Urothelium cell line (cell line): ENCODE measurements at places on chromosomes 4 and X.

DNA sequence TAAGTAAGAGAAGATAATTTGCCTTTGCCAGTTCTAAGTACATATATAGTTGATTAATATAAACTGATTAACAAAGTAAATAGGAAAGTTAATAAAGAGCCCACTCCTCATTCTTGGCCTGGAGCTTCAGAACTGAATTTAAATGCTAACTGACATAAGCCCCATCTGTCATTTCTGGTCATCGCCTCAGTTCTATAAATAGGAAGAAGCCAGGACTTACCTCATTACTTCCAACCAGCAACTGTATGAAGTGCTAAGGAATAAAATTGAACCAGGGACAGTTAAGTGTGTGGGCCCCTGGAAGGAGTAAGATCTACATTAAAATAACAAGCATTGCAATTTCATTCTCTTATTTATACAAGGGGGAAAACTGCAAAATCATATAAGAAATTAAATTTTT lies 52.0 kb upstream of the PDLIM5 start:
- DNase-seq: no peak

GRCh38 chr4:3407171-3407771 lies 34.5 kb upstream of the HGFAC start:
- DNase-seq: no peak

DNA sequence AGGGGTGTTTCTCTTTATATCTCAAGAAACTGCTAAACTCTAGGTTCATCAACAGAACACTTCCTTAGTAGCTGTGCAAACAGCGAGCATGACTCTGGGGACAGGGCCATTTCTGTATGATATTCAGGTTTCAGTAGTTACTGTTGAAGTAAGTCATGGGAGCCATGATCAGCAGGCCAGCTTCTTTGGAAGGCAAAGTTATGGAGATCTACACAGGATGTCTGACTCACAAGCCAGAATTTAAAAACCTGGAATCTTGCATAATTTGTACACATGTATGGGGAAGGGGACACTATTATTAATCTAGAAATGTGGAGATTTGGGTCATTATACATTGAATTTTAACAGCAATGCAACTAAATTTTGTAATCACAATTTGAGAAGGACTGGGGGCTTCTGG lies 187.8 kb upstream of the NR3C2 start:
- no peak for DNase-seq

DNA sequence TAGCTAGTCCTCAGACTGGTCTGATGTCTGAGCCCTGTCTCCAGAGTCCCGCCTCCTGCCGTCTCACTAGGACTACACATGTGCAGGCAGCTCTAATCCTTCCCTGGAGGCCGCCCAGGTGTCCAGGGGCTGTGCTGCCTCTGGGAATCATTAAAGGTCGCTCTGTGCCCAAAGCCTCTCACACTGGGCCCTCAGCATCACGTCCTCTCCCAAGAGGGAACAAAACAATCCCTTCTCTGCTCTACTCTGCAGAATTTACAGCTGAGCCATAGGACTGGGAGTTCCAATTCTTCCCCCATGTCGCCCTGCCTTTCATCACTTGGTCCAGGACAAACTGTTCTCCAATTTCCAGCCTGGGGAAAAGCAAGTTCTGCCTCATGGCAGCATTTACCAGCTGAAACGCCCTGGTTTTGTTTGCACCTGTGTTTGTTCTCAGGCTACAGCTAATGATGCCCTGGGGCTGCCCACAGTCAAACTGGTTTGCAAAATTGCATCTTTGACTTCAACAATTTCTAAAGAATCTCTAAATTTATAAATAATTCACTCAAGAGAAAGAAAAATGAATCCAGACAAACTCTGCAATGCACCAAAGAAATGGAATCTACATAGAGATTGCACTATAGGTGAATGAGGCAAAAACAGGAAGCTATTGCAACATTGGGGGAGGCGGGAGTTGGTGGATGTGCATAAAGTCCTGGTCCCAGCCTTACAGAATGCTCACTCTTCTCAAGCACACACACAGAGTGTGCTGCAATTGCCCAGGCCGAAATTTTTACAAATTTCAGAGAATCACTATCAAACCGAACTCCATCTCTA lies 7.2 kb upstream of the MRFAP1 start:
- DNase-seq: no peak

GRCh38 chrX:139844884-139845283 lies 88.0 kb downstream of the ATP11C start:
- no peak for DNase-seq

- no peak for DNase-seq
Measured at GRCh38 chrX:95995583-95995982, 689.1 kb upstream of the DIAPH2 start.

DNA sequence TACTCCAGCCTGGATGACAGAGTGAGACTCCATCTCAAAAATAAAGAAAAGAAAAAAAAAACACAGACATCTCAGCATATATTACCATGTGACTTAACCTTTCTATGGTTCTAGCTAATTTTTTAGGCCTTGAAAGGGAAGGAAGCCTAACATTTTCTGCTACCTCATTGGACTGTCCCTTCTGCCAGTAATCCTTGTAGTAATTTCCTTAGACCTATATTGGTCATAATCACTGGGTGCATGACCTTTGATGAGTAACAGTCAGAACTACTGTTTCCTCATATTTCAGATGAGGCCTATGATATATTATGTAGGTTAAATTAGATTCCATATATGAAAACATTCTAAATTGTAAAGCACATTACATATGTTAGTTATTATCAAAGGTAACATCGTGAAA lies 9.6 kb downstream of the XIAP start:
- DNase-seq: no peak

DNA sequence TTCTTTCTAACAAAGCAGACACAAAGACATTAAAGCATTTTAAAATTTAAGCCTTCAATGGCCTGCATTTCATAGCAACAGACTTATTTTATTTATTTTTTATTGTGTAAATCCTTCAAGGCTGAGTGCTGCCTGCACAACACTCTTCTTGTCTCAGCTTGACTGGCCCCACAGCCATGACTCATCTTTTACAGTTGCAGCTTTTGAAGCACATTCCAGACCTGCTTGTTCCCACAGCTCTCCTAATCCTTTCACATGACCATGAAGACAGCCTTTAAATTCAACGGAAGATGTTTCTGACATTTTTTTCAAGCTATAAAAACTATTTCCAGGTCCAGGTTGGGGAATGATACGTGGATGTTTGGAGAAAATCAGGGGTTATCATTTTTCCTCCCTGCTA lies 276.9 kb upstream of the TACR3 start:
- DNase-seq: peak; percentile 80

- DNase-seq: no peak
Measured at GRCh38 chr4:45072981-45073380, 346.6 kb upstream of the GNPDA2 start.

GRCh38 chr4:66091786-66092185 lies 421.5 kb upstream of the EPHA5 start:
- DNase-seq: no peak
